Spinal cord (tissue), 10 donors: ENCODE measurements at places on chromosomes 6 and 20.

GRCh38 chr6:24228123-24228522 lies 102.1 kb downstream of the NRSN1 start:
- DNase-seq: no peak

DNA sequence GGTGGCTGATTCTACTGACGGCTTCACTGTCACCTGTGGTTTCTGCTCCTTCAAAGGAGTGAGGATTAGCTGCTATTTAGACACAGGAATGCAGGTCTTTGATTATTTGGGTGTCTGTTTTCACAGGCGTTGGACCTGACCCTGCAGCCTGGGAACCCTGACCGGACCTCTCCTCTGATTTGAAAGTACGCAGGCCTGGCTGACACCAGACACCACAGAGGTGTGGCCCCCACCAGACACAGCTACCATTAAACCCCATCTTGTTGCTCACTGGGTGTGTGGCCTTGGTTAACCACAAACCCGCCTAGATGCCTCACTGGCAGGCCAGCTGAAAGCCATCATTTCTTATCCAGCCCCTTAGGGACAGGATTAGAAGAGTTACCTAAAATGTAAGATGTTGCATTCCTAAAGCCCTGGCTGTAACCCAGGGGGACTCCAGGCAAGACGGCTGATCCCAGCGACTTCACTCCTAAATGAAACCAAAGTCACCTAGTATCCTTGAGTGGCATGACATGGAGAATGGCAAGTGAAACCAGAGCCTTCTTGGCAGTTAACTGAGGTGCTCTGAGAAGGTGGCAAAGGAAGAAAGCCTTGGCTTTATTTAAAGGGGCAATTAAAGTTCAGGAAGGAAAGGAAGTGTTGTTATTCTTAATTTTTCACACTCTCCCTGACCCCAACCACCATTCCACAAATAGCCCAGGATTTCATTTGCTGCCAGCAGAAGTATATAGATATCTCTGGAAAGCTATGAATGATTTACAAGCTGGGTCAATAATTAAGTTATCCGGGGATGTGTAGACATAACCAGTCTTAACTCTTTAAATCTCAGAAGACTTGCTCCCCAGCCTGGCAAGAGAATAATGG lies 169.9 kb downstream of the QRSL1 start:
- no peak for DNase-seq

GRCh38 chr6:118524686-118525085 lies 23.4 kb upstream of the PLN start:
- no peak for DNase-seq

DNA sequence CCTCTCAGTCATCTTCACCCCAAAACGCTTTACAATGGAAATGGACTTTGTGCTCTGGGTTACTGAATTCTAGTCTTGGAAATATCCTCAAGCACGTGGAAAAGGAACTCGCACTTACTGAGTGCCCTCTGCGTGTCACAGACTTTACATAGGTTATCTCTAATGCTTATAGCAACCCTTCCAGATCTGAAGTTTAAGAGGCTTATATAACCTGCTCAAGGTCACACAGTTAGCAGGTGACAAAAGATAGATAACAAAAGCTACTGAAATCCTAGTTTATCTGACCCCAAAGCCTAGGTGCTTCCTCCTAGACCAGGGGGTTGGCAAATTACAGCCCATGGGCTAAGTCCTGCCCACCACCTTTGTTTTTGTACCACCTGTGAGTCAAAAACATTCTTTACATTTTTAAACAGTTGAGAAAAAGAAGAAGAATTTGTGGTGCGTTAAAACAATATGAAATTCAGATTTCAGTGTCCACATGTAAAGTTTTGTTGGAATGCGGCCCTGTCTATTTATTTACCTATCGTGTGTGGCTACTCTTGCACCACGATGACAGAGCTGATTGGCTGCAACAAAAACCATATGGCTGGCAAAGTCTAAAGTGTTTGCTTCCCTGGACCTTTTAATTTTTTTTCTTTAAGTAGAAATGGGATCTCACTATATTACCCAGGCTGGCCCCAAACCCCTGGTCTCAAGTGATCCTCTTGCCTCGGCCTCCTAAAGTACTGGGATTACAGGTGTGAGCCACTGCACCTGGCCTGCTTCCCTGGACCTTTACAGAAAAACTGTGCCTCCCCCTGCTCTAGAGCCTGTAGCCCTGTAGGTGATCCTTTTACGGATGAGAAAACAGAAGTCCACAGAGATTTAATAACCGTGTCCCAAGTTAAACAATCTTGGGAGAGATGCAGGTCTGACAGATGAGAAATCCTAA lies 110.2 kb upstream of the RREB1 start:
- no peak for DNase-seq

GRCh38 chr6:44309631-44310030 lies 3.5 kb downstream of the AARS2 start:
- DNase-seq: no peak

DNA sequence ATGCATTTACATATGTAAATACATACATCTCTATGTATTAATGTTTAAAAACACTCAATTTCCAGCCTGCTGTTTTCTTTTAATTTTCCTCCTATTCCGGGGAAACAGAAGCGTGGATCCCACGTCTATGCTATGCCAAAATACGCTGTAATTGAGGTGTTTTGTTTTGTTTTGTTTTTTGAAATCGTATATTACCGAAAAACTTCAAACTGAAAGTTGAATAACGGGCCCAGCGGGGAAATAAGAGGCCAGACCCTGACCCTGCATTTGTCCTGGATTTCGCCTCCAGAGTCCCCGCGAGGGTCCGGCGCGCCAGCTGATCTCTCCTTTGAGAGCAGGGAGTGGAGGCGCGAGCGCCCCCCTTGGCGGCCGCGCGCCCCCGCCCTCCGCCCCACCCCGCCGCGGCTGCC lies 355 bp upstream of the BMP2 start:
- no peak for DNase-seq

- no peak for DNase-seq
These were observed 702.7 kb downstream of the EPM2A start for GRCh38 chr6:145032562-145033145.

- no peak for DNase-seq
These were observed 117.8 kb upstream of the SUPT3H start for GRCh38 chr6:45495429-45496084.

GRCh38 chr6:35739645-35740524 lies 3.1 kb downstream of the ARMC12 start:
- DNase-seq: no peak

DNA sequence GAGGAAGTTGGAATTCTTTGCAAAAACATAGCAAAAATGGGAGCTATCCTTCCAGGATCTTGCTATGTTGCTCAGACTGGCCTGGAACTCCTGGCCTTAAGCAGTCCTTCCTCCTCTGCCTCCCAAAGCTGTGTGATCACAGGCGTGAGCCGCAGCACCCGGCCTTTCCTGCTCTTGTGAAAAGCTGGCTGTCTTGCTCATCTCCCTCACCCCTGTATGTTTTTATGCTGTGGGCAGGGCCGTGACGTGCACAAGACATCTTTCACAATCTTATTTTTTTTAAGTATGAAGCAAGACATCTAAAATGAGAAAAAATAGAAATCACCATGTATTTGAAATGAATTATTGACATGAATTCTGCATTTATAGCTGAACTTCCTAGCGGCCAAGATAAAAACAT lies 110.4 kb downstream of the SAMD5 start:
- no peak for DNase-seq

DNA sequence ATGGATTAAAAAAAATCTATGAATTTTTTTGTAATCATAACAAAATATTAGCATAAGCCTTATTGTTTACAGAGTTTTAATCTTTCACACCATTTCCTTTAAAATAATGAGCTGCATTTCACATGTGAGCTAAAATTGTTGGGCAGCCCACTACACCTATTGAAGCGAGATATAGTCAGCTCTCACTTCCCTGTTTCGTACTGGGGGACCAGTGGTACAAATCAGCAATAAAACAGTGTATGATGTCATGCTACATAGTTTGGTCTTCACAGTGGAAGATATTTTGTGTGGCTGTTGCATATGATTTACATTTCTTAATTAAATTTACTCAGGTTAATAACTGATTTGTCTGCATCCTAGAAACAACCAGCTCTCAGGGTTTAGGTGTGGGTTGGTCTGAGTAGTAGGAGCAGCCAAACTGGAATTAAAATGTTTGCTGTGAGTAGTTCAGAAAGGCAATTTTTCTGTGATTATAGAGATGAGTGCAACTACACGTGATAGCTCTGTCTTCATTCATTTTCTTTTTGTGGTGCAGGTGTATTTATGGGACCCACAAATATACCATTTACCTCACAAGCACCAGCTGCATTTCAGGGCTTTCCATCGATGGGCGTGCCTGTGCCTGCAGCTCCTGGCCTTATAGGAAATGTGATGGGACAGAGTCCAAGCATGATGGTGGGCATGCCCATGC lies 99.3 kb downstream of the B3GAT2 start:
- DNase-seq: no peak

DNA sequence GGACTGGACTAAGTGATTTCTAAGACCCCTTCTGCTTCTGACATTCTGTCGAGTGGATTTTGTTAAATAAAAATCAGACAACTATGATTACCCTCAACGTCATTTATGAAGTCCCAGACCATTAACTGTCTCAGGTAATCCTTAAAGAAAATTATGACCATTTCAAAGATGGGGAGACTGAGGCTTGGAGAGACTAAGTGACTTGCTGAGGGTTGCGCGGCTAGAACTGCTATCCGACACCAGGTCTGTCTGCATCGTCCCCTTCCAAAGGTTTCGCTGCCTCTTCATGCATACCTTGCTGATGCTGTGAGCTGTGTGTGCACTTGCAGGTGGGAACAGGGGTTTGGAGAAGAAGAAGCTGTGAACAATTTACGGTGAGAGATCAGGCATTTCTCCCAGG lies 3.1 kb downstream of the SNPH start:
- no peak for DNase-seq

- no peak for DNase-seq
These were observed 141.0 kb downstream of the MRPL14 start for GRCh38 chr6:43986177-43986825.

- no peak for DNase-seq
These were observed 8.4 kb downstream of the CYP21A2 start for GRCh38 chr6:32046450-32047083.

DNA sequence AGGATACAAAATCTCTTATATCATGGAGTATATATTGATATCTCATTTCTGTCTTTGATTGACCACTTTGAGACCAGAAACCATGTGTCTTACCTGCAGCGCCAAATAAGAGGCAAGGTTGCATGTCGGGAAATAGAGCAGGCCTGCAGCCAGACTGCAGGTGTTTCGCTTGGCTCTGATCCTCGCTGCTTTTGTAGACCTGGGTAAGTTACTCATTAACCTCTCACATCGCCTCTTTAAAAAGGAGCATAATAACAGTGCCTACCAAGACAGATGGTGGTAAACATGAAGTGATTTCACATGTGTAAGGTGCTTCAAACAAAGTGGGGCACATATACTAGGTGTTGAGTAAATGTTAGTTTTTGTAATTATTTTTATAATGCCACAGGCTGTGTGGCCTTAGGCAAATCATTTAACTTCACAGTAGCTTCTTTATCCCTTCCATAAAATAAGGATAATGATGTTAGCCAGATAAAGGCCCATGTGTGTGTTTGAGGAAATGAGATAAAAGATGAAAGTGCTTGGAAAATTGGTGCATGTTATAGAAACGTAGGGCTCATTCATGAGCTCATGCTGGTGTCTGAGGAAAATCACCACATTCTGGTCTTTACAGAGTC lies 248.8 kb upstream of the MAP3K7 start:
- DNase-seq: no peak

DNA sequence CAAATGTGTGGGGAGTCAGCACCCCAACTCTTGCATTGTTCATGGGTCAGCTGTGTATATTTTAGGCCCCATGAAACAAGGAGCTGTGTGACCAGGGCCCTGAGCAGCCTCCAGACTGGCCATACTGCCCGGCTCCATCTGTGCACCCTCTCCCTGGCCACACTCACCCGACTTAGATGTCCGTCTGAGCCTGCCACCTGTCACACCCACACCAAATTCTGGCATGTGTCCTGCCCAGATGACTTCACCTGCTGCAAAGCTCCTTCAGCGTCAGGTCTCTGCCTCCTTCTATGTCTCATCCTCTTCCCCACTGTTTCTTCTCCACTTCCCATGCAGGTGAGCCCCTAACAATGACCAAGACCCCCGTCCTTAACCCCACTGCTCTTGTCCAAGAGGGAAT lies 88.1 kb upstream of the THBS2 start:
- DNase-seq: no peak

DNA sequence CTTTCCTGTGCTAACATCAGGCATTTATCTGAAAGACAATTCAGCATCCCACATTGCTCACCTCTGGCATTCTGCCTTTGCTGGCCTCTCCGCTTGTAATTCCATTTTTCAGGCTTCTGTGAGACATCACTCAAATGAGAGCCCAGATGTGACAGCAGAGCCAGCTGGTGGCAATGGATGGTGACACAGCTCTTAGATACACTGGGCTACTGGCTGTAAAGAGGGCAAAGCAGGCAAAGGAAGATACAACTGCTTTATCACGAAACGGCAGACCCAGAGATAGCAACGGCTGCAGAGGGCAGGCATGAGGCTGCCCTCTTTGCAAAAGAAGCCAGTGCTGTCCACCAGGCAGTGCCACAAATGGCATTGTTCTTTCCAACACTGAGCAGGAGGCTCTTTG lies 329.8 kb downstream of the KIF16B start:
- DNase-seq: no peak

DNA sequence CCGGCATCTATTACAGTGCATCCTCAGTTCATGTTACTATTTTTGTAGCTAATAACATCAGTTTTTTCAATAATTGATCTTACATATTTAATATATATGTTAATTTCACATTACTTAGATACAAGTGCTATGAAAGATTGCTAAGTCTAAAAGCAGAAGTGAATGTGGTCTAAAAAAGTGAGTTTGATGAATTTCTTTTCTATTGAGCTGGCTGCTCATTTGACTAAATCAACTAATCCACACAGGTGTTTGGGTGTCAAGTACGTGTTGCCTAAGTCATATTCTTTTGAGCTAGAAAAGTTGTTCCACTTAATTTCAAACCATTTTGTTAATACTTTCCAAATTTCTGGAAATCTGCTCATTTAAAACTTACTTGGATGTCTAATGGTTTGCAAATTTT lies 46.6 kb upstream of the EZR start:
- no peak for DNase-seq

GRCh38 chr6:130675072-130675471 lies 152.1 kb upstream of the SMLR1 start:
- DNase-seq: no peak

- no peak for DNase-seq
These were observed 822 bp downstream of the AFG1L start for GRCh38 chr6:108295676-108296075.

- peak; percentile 96 for DNase-seq
These were observed 108.3 kb upstream of the PHACTR3 start for GRCh38 chr20:59495894-59496510.

- no peak for DNase-seq
These were observed 158.1 kb downstream of the CDH26 start for GRCh38 chr20:60116128-60116909.
